ENCODE measurements at places on chromosomes 5 and 9.

GRCh38 chr5:173321886-173322285 is 6.3 kb downstream of the STC2 start:
- DNase-seq: no peak

- no peak for DNase-seq
Measured at GRCh38 chr5:176737746-176738636, 72.4 kb upstream of the UNC5A start.

DNA sequence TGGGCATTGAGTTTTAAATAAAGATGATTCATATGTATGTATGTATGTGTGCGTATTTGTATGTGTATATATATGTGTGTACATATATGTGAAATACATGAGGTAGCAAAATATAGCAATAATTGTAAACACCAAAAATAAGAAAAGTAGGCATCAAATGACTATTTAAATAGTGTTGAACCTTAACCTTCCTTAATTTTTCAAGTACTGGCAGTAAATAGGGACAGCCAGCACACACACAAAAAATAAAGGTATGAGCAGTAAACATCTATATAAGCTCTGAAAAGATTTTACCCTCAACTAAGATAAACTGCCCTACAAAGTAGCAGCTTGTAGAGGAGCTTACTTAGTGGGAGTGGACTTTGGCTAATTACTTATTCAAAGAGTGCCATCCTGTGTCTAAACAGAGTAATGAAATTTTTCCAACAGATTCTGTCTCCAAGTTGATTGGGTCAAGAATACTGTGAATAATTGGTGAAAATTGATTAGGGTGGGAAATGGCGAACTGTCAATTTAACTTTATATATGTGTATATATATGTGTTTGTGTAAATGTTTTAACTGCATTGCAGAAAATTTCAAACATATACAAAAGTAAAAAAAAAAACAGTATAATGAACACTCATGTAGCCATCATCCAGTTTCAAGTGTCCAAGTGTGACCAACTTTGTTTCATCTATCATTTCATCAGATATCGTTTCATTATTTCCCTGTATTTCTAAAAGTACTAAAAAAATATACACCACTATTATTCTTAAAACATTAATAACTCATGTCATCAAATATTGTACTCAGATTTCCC is 2.0 kb upstream of the ADAMTS6 start:
- no peak for DNase-seq

DNA sequence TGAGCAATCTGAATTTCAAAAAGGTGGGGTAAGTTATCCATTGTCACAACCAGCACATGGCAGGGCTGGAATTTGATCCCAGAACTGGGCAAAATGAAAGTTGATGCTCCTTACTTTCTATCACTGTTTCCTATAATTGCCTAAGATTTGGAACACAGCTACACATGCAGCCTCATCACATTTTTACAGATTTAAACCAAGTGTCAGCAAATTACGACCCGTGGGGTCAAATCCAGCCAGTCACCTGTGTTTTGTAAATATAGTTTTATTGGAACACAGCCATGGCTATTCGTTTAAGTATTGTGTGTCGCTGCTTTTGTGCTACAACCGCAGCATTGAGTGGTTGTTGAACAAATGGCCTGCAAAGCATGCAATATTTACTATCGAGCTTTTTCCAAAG is 94.3 kb downstream of the SREK1 start:
- DNase-seq: no peak

DNA sequence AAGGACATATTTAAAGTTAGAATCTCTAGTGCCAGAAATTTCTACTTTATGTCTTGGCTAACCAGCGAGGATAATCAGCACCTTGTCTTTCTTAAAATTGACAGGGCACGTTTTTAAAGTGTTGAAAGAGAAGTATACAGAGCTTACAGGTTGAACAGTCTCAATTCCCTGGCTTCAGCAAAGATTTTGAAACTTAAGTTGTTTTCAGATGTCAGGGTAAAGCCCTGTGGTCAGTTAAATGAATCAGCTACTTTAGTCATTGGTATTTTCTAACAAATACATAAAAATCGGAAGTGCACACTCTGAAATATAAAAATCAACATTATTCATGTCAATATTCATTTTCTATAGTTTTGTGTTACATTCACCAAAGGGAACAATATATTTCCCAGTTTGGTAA is 29.1 kb downstream of the SNCAIP start:
- DNase-seq: no peak

GRCh38 chr5:55485073-55485472 is 49.7 kb downstream of the PLPP1 start:
- no peak for DNase-seq

GRCh38 chr5:53392073-53392472 is 88.4 kb upstream of the FST start:
- DNase-seq: no peak

DNA sequence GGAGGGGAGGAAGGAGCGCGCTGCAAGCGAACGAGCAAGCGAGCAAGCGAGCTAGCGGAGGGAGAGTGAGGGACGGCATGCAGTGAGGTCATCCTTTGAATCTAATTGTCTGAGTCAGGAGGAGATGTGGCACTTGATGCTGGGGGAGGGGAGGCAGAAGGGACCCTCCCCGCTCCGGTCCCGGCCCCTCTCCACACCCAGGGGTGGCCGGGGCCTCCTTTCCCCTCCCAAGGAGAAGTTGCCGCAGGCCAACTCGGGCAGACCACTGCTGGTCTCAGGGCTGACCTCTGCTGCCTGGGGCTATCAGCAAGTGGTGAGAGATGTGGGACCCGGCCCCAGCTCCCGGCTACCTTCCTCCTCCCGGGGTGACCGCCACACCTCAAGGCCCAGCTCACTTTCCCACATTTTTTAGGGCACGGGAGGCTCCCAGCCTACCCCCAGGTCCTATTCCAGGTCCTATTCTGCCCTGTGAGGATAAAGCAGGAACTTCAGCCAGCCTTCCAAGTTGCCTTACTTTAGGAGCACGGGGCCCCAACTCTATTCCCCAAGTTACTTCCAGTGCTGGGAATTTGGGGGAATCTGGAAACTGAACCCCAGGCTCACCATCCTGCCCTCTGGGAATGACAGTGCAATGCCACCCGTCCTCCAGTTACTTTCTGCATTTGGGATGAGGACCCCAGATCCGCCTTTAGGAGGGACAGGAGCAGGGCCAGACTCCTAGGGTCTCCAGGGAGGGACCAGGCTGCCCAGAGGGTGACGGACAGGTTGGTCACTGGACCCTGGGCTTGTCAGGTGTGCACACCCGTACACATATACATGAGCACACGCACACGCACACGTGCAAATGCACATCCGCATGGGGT is 11.1 kb downstream of the CNTFR start:
- peak; percentile 79 for DNase-seq

GRCh38 chr9:118360036-118360435 is 655.8 kb downstream of the TLR4 start:
- DNase-seq: no peak

- DNase-seq: no peak
Measured at GRCh38 chr5:135219868-135220267, 179.2 kb downstream of the MACROH2A1 start.

DNA sequence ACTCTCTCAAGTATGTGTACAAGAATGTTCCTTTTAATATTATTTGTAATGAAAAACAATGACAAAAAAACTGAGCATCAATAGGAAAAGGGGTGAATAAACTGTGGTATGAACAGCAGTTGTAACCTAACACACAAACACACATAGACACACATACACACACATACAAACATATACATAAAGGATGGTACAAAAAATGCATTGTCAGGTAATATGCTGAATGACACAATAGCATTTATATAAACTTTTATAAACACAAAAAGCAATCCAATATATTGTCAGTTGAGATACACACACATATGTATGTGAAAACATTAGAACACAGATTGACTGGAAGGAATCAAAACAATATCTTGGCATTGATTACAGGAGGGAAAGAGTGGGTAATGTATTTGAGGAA is 227.0 kb upstream of the ISL1 start:
- DNase-seq: no peak

- peak; percentile 75 for DNase-seq
Measured at GRCh38 chr9:87498046-87498810, 561 bp downstream of the DAPK1 start.

DNA sequence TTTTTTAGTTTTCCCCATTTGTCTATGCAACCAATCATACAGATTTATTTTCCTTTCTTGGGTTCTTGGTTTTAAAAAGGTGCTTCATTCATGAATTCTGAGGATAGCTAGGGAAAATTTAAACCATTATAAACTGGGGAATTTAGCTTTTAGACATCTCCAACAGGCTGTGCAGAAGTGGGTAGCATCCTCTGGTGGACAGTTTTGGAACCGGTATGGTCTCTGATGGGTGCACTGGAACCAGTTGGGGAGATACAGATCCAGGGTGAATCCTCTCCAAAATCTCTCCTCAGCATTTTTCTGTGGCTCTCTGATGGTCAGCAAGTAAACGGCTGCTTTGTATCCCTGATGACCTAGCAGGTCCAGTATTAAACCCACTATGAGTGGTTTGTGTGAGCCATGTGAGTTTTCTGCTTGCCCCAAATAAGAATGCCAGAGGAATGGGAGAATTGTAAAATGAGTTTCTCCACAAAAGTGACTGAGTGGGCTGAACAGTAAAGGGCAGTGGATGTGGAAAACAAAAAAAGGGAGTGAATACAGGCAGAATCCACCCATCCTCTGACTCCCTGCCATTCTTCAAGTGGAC is 9.1 kb upstream of the DNAJC25 start:
- DNase-seq: peak; percentile 43

- DNase-seq: no peak
Measured at GRCh38 chr5:24196789-24197188, 448.0 kb downstream of the CDH10 start.

DNA sequence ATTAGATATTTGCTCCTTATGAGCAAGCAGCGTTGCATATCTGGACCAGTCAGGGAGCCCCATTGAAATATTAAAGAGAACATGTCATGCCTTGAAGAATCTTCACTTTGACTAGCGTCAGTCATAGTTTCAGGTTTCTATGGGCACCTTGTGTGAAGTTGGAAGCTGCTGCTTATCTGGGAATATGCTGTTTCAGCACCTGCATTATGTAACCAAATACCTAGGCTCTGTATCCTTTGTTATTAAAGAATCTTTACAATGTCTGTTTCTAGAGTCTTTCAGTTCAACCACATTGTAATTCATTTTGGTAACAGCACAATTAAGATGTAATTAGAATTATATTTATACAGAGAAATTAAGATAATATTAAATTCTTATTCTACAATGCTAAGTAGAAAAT is 818.8 kb upstream of the TYRP1 start:
- no peak for DNase-seq

DNA sequence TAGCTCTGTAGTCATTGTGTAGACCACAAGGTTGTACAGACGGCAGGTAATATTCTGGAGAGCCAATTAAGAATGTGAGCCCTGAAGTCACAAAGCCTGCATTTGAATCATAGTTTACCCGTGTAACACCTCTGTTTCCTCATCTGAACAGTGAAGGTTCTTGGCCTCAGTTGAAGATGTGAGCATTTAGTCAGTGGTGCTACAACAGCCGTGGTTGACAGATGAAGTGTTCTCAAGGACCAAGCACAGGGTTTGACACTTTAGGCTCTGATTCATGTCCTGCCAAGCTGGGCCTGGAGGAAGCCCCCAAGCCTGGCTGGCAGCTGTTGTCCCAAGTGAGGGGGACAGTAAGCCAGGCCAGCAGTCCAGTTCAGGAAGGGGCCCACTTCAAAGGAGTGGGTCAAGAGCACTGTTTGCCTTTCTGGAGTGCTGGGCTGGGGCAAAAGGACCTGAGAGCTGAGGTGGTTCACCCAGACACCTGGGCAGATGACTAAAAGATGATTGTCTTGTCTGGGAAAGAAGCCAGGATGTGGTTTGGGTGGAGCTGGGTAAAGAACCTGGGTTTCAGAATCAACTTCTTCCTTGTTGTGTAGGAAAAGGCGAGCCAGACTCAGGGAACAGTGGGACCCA is 20.7 kb downstream of the FAXDC2 start:
- DNase-seq: no peak

GRCh38 chr5:147436596-147436995 is 73.3 kb downstream of the DPYSL3 start:
- no peak for DNase-seq

DNA sequence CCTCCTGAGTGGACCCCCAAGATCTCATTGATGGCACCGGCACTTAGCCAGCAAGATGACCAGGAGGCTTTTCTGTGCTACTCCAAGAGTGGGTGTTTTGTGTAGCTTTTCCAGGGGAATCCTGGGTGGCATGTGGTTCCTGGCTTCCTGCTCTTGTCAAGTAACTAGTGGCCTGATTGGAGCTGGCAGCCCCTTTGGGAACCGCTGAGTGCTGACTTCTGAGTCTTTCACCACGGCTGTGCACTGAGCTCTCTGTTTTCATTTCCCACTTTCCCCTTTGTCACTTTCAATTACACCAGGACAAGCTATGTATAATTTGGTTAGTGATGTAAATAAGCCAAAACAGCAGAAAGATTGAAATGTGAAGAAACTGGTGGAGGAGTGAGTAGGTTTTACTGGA is 255.4 kb downstream of the GOLPH3 start:
- DNase-seq: peak; percentile 66

DNA sequence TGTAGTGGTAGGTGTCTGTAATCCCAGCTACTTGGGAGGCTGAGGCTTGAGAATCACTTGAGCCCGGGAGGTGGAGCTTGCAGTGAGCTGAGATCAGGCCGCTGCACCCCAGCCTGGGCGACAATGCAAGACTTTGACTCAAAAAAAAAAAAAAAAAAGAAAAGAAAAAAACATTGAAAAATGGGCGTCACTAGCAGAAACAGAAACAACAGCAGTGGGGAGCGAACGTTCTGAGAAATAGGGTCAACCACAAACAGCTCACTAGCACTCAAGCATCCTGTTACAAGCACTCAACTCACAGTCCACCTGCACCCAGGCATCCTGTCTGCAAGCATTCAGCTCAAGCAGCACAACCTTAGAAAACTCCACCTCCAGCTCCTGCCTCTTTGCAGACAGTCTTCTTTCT is 17.2 kb downstream of the TRIM14 start:
- DNase-seq: no peak

DNA sequence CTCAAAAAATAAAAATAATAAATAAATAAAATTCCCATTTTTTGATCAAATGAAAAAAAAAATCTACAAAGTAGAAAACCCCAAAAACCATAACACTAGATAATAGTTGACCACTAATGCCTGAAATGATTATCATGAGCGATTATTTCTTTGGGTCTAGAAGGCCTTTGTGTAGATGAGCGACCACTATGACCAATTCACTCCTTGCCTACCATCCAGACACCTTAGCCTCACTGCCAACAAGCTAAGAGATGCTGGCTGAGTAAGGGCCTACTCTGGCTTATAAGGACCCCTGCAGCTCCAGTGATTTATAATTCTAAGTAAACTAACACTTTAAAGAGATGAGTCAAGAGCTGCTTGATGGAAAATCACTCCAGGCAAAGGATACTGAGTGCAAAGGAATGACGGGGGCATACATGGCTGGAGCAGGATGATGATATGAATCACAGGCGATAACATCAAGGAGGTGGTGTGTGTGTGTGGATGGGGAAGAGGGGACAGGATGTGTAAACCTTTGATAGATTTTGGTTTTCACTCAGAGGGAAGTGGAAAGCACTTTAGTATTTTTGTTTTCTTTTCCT is 4.8 kb upstream of the F2RL1 start:
- DNase-seq: no peak
